EH (cell line): ENCODE measurements at places on chromosomes 3 and 15.

- DNase-seq: peak; percentile 76
Measured at GRCh38 chr3:184523825-184524615, 37.6 kb upstream of the EPHB3 start.

DNA sequence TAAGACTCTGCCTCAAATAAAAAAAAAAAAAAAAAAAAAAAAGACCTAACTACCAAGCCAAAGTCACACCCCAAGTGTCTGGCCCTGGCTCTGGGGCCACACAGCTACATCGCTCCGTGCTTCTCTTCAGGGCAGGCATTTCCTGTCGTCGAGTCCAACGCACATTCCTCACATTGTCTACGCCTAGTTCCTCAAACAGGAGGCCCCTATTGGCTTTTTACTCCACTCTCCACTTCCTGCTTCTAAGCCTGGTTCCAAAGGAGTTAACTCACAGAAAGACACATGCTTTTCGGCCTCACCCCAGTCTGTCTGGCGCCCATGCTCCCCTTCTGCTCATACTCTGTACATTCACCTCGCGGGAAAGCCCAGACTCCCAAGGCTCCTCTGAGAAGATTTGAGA is 28.8 kb downstream of the KNG1 start:
- DNase-seq: peak; percentile 94

GRCh38 chr15:80418892-80419537 is 14.8 kb downstream of the ARNT2 start:
- peak; percentile 65 for DNase-seq

DNA sequence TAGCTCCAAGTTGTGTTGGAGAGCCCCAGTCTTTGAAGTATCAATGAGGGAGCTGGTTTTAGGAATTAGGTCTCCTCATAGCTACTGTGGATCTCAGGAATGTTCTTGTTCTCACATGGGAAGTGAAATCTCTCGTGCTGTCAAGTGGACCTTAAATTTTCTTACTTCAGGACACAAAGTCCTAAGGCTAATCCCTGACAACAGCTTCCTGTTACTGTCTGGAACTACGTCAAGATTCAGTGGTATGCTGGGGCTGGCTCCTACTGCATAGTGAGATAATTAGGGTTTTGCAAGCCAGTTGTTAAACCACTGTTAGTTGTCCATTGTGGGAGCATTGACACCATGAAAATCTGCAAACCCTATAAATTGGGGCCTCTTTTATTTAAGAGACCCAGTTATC is 22.8 kb downstream of the MESP1 start:
- peak; percentile 61 for DNase-seq

DNA sequence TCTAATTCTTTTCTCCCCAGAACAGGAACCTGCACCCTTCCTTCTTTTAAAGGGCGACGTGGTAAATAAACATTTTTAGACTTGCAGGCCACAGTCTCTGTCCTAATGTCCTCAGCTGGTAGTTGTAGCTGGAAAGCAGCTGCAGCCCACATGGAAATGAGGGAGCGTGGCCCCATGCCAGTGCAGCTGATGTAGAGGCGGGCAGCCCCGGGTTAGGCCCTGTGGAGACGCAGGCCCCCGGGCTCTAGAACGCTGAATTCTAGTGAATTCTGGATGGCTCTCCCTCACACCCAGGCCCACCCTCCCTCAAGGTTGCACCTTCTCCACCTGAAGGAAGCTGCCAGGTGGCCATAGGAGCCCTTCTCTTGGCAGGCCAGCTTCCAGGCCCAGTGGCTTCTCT is 52.3 kb downstream of the PGPEP1L start:
- no peak for DNase-seq
